Frontal cortex (tissue), 4 donors: ENCODE measurements at places on chromosomes 2 and 18. TPM values are rescaled to one million over a fixed set of nuclear protein-coding genes. Genes with fewer than 3 reads are reported as not detected.

GRCh38 chr18:36688020-36688965, 140.5 kb downstream of the TPGS2 start:
- peak; percentile 48 for DNase-seq

- no peak for DNase-seq
These were observed 137.1 kb downstream of the DPP10 start for GRCh38 chr2:114579542-114579941.

- no peak for DNase-seq
These were observed 85.9 kb downstream of the HRH4 start for GRCh38 chr18:24546307-24546706.

DNA sequence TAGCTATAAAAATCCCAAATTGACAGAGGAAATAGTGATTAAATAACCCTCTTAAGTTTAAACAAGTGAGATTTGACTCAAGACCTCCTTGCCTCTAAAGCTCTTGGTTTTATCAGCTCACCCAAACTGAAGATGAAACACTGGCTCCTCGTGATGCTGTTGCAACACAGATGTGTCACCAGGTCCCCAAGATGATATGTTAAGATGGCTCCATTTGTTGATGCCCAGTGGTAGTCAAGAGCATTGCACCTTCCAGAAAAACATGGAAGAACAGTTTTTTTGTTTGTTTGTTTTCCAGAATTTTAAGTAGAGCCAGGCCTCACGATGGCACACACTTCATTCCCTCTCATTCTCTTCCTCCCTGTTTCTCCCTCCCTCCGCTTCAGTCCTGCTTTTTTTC, 399.8 kb downstream of the TXNL1 start:
- no peak for DNase-seq

GRCh38 chr2:197713271-197713670, 8.1 kb downstream of the MARS2 start:
- DNase-seq, result no peak

DNA sequence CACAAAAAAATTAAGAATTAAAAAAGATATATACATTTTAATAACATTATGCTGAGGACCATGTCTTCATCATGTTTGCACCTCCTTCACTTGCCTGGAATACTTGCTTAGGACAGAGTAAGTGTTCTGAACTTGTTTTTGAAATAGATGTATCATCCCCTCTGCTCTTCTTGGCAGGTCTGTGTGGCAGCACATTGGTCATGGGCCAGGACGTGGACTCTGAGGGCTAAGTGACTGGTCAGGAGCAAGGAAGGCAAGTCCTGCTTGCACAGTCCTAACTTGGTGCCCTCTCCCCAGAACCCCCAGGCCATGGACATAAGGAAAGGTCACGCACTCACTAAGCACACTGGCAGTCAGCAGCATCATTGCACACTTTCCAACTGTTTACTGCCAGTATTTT, 95.8 kb downstream of the PTPRM start:
- DNase-seq, result no peak

- no peak for DNase-seq
These were observed 56.4 kb downstream of the CRIM1 start for GRCh38 chr2:36411962-36412444.

- no peak for DNase-seq
These were observed 70.0 kb downstream of the RTP5 start for GRCh38 chr2:241939541-241939940.

The ALPI gene
- not detected for total RNA-seq

The COL3A1 gene
- 88.0 TPM for total RNA-seq

The SFT2D3 gene
- total RNA-seq, result 10.2 TPM

The SP5 gene
- total RNA-seq, result 0.82 TPM

The KIDINS220 gene
- total RNA-seq, result 704 TPM
